ENCODE measurements at places on chromosomes 3 and 15.

DNA sequence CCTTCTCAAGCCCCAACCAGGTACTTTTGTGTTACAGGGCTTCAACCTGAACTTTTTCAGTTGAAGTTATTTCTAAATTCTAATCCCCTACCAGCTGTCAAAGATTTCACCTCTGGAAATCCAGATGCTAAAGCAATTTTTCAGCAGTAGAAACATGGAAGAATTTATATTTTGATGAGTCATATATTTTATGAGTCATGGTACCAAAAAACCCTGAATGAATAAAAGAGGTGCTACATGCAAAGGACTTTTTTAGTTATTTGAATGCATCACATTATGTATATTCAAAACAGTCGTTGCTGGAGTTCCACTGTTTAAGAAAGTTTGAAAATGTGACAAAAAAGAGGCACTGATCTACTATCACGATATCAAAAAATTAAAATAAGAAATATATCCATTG is 96.0 kb upstream of the ZNF385D start:
- no peak for DNase-seq

DNA sequence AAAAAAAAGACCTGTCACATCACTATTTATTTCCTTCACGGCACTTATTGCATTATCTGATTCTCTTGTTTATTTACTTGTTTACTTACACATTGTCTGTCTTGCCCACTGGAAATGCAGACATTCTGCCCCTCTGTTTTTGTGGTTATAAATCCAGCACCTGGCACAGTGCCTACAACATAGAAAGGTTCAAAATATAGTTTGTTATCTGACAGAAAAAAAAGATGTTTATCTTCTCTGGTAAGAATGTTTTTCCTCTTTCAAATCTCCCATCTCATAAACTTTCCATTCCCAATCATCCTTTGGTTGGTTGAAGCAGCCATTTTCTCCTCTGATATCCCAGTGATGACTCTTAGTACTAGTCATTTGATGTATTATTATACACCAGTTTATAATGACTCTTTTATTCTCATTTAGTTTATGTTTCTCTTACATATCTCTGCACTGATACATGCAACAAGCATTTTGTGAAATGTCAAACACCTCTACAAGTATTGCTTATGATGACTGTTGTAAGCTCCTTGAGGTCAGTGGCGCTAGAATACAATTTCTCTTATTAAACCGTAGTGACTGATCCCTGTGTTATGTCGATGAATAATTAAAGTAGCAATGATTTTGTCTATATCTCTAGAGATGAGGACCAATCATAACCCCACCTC is 398.4 kb upstream of the TBL1XR1 start:
- DNase-seq = no peak

DNA sequence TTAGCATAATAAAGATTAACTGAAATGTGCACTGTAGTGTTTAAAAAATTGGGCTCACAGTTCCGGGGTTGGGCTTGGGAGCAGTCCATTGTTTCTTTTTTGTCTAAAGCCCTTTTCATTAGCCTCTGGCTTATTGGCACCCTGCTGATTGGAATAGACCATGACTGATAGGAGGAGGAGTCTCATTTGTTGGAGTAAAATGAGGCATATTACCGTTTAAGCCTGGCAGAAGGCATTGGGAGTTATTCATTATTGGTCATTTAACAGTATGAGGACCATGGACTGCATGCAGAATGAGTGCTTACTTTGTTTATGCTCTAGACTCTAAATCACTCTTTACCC is 139.0 kb upstream of the CGNL1 start:
- DNase-seq = no peak

DNA sequence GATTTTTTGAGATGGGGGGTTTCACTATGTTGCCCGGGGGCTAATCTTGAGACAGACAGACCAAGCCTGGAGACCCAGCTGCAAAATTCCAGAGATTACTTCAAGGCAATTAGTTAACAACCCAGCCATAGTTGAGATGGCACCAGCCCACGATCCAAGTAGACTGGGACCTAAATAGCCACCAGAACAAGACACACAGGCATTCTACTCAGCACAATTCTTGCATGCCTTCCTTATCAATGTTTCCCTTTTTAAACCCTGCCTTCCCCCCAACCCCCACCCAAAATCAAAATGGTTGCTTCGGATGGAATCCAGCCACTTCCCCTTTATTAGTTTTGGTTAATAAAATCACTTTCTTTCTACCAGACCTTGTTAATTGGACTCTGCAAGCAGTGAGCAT is 28.6 kb downstream of the FAM240A start:
- DNase-seq = no peak

GRCh38 chr3:484341-484740 is 287.8 kb downstream of the CHL1 start:
- DNase-seq = no peak

DNA sequence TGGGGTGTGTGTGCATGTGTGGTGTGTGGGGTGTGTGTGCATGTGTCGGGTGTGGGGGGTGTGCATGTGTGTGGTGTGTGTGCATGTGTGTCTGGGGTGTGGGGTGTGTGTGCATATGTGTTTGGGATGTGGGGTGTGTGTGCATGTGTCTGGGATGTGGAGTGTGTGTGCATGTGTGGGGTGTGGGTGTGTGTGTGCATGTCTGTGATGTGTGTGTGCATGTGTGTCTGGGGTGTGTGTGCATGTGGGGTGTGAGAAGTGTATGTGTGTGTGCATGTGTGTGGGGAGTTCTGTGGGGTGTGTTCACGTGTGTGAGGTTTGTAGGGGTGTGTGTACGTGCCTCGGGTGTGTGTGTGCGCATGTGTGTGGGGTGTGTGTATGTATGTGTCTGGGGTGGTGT is 6.7 kb upstream of the OCA2 start:
- no peak for DNase-seq

GRCh38 chr3:114418107-114418506 is 124.3 kb downstream of the TIGIT start:
- no peak for DNase-seq

DNA sequence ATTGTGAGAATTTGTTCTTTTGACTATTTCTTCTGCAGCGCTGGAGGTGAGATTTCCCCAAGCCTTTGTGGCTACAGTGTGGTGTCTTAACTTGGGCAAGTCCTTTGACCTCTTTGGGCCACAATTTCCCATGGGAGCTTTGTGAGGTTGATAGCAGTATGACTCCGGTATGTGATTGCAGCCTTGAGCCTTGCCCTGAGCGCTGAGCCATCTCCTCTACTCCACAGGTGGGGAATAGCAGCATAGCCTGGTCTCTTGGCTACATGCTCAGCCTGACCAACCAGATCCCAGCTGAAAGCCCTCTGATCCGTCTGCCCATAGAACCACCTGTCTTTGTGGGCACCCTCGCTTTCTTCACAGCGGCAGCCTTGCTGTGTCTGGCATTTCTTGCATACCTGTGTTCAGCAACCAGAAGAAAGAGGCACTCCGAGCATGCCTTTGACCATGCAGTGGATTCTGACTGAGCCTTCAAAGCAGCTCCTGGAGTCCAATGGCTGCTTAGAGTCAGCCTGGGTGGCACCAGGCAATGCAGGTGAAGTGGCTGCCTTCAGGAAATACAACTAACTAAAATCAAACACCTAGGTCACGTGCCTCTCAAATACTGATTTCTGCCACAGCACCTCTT is 30.0 kb upstream of the RPL14 start:
- DNase-seq = no peak

GRCh38 chr3:157436583-157437291 is at the start of gene PTX3:
Gene PTX3 (plus strand): TSS chr3:157436850. CDS start chr3:157436934, 84 bp downstream.
- no peak for DNase-seq

DNA sequence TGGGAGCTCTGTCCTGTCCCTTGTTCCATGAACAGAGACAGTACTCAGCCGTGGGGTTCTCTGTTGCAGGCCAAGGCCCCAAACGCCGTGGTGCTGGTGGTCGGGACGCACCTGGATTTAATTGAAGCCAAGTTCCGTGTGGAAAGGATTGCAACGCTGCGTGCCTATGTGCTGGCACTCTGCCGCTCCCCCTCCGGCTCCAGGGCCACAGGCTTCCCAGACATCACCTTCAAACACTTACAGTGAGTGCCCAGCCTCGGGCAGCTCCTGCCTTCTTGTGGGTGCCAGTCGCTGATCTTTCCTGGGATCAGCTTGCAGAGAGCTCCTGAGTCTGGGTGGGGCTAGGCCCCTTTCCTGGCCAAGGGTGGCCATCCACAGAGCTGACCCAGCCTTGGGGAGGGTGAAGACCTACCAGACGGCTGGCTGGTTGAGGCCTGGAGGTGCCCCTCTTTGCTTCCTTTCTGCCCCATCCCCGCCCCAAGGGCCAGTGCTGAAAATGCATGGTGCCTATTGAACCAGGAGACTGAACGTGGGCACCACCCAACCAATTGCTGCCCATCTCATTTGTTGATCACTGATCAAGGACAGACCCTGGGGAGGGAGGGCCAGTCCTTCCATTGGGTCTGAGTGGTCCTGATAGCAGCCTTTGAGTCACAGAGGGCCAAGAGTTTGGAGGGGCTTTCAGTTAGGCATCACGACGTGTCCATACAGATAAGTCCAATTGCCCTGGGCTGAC is 106.9 kb downstream of the LRRK1 start:
- no peak for DNase-seq

DNA sequence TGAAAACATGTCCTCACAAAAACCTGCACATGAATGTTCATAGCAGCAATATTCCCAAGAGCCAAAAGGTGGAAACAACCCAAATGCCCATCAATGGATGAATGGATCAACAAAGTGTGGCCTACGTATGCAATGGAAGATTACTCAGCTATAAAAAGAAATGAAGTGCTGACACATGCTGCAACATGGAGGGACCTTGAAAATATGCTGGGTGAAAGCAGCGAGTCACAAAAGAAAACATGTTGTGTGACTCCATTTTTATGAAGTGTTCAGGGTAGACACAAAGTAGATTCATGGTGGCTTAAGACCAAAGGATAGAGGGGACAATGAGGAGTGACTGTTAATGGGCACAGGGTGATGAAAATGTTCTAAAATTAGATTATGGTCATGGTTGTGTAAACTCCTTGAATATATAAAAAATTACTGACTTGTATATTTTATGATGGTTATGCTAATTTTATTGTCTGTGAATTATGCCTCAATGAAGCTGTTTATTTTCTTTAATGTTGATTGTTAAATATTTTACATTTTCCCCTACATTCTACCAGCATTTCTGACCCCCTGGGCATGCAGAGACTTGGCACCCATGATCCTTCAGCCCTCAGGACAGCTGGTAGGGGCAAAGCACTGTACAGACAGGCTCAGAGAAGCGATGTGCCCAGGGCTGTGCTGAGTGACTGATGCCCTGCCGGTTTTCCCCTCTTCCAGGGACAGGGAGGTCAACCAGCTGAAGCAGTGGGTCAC is 37.8 kb downstream of the CFAP100 start:
- DNase-seq = no peak

GRCh38 chr15:62591842-62592838 is 427.1 kb upstream of the C2CD4B start:
- DNase-seq = no peak

GRCh38 chr3:46859001-46859710 is 4.1 kb downstream of the MYL3 start:
- no peak for DNase-seq

DNA sequence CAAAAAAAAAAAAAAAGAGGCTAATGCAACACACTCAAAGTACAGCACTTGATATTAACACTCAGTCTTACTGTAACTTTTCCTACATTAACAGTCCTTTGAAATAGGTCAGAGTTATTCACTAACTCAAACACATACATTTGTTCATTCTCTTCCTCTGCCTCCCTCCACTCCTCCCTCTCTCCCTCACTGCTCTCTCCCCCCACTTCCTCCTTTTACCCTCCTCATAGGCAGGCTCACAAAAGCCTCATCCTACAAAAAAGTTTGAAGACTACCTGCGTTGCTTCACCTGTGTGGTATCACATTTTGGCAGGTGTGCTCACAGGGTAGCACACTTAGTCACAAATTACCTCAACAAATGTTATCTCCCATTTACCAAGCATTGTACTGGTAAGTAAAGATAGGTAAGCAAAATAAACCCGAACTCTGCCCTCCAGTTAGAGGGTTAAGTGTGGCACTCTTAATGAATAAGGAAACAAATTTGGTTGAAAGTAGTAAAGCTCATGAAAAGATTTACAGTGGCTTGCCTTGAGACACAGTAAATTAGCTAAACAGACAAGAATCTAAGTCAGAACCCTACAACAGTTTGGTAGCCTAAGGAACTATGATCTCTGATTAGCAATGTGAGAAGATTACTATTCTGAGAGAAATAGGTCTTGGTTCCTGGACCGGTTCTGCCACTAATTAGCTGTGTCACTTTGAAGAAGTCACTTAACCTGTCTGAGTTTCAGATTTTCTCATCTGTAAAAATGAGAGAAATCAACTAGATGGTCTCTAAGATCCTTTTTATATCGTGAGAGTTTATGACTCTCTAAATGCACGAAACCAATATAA is 151.0 kb upstream of the MLF1 start:
- no peak for DNase-seq

DNA sequence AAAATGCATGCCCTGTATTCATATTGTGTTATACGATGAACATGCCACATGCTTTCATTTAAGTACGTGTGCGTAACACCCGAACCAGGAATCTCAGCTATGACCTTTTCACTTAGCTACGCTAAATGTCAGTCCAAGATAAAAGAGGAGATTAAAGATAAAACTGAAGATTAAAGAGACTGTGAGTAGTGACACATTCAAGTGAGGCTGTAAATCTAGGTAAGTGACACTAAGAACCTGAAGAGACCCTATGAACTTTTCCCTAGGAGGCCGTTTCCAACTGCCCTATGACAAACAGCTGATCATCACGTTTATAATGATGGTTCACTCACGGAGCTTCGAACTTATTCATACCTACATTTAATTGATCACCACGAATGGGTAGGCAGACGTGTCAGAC is 32.2 kb downstream of the TFRC start:
- DNase-seq = no peak

GRCh38 chr15:85518979-85519761 is 138.8 kb downstream of the AKAP13 start:
- DNase-seq = no peak

GRCh38 chr3:120450600-120451271 is at the start of gene FSTL1:
Gene FSTL1 (minus strand): TSS chr3:120450992. CDS start chr3:120450746, 246 bp downstream.
- no peak for DNase-seq

GRCh38 chr3:25355998-25356397 is 72.1 kb upstream of the RARB start:
- DNase-seq = no peak

DNA sequence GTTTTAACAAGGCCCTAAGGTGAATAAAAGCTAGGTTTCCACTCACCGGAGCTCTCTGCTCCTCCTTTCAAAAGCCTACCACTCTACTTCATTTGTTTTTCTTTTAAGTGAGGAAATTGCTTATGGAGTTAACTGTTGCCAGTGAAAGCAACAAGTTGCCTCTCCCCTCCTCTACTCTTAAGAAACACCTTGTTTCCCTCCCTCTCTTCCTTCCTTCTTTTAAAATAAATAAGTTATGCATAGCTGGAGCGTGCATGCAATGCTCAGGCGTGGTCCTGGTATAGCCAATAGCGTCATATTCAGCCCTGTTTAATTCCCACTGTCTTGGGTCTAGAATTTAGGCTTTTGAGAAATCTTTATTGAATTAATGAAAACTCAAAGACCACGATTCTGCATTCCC is 101.1 kb upstream of the IGF1R start:
- no peak for DNase-seq
